Activated naive CD8-positive, alpha-beta T cell treated with anti-CD3 and anti-CD28 coated beads, Interleukin-2, amount 50 U/mL, for 24 hours (primary cell): ENCODE measurements at places on chromosomes 7 and 10.

DNA sequence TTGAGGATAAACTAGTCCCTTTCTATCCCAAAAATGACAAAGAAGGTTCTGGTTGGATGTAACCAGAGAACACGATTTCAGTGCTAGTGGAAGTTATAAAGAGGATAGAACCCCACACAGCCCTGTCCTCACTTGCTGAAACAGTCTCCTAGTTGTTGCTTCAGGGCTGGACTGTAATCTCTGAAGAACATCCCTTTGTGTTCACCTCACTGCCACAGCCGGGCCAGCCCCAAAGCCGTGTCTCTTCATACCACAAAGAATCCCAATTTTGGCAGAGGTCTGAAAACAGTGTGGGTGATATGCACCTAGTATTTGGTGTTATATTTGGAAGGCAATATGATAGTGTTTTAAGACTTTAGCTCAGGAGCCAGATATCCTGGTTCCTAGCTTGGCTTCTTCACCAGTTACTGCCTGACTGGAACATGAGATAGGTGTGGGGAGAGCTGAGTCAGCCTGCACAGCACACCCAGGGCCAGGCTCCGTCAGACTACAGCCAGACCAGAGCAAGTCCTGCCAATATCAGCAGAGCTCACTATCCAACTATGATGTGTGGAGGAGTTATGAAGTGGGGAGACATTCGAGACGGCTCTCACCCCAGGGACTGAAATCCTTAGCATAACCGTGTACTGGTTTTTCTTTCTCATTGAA, 21.2 kb downstream of the CYP3A4 start:
- DNase-seq, result no peak

- no peak for DNase-seq
Measured at GRCh38 chr10:112954974-112955581, 5.0 kb downstream of the TCF7L2 start.

- DNase-seq, result no peak
Measured at GRCh38 chr7:127683776-127684681, 32.0 kb downstream of the SND1 start.

- DNase-seq, result no peak
Measured at GRCh38 chr10:17061418-17061817, 68.2 kb downstream of the CUBN start.

DNA sequence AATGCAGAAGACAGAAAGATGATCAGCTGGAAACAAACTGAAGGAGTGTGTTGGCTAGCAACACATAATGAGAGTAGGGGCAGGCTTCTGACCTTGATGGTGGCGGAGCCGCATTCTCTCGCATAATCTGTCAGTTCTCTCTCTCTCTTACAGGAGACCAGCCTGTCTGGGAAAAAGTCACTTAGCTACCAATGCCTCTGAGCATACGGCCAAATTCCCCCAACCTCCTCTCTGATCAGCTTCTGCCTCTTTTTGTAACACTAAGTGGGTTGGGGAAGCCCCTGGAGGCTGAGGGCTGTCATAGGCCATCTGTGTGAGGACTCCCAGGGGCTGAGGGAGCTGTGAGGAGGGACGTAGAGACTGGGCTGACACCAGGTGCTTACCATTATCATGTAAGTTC, 104.6 kb downstream of the HIPK2 start:
- DNase-seq, result peak; percentile 67

GRCh38 chr10:48289501-48290238, 15.2 kb upstream of the FRMPD2 start:
- peak; percentile 57 for DNase-seq

DNA sequence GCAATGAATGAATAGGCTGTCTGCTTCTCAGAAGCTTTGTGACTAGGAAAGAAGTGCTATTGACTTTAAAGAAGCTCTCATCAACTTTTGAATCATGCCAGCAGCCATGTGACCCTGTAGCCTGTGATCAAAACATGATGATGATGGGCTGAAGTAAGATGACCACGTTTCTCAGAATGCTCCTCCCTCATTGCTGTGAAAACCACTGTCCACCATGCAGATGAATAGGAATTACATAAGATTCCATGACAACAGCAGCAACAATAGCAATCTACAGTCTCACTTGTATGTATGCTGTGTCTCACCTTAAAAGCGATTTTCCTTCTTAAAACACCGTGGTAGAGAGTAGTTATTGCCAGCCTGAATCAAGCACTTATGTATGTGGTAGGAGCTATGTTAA, 228.4 kb downstream of the TRIL start:
- DNase-seq, result no peak

- DNase-seq, result no peak
Measured at GRCh38 chr7:127189074-127189473, 63.7 kb downstream of the GRM8 start.
